ENCODE measurements at places on chromosomes 3 and 15.

- no peak for DNase-seq
These were observed 13.8 kb upstream of the TEX264 start for GRCh38 chr3:51657234-51657633.

DNA sequence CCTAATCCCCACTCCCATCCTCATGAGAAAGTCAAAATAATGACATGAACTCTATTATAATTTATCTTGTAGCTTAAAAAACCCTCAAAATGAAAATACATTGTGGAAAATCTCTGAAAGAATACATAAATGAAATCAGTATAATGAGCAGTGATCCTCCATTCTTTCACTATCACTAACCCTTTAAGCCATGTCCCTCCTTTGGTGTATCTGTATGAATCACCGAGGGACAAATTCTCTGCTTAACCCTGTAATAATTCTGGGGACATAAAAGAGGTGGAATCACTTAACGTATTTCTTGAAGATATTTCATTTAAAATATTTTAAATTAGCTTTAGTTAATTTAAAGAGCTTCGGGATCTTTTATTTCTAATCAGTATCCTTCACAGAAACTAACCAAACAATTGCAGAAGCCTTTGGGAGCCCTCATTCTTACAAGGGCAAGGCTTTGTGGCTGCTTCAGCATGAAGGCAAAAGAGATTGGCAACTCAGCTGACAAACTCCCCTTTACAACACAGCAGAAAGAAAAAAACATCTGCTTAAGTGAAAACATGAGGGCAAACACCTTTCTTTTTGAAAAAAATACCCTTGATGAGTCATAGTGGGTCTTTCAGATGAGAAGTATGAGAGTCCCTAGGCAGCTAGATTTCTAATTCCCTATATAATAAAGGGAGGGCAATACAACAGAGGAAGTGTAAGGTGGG, 44.0 kb upstream of the ALCAM start:
- DNase-seq: no peak

GRCh38 chr15:55816017-55816416, 73.1 kb upstream of the PRTG start:
- DNase-seq: no peak

- DNase-seq: no peak
These were observed 34.9 kb downstream of the AP3S2 start for GRCh38 chr15:89858661-89859458.

- no peak for DNase-seq
These were observed 42.6 kb downstream of the LRRFIP2 start for GRCh38 chr3:37131860-37132144.

DNA sequence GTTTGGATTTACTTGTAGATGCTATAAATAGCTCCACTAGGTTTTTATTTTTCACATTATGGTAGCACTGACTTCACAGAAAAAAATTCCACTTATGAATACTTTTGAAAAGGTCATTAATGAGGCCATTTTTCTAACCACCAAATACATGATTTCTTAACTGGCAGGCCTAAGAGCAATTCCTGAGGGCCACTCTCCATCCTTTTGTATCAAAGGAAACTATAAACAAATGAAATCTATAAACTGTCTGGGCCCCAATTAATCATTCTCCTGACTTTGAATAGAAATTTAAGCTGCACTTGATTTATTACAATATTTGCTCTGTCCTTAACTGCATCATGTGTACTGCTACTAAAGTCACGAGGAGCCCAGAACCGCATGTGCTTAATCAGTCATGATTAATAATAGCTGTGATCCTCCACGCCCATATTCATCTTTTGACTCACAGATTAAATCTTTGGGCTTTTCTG, 25.1 kb upstream of the MTMR10 start:
- DNase-seq: no peak

- DNase-seq: no peak
These were observed 644.7 kb downstream of the OTOL1 start for GRCh38 chr3:162141272-162141791.

- no peak for DNase-seq
These were observed 4.6 kb downstream of the PLSCR2 start for GRCh38 chr3:146464783-146465182.

GRCh38 chr3:66583424-66584040, 82.7 kb upstream of the LRIG1 start:
- DNase-seq: no peak

GRCh38 chr3:25846282-25846681, 56.4 kb downstream of the OXSM start:
- DNase-seq: no peak

- DNase-seq: no peak
These were observed 633.1 kb upstream of the TBL1XR1 start for GRCh38 chr3:177830411-177830849.

GRCh38 chr3:66482018-66482404, 18.8 kb downstream of the LRIG1 start:
- DNase-seq: no peak

GRCh38 chr3:133901083-133901482, 5.4 kb upstream of the RAB6B start:
- no peak for DNase-seq

DNA sequence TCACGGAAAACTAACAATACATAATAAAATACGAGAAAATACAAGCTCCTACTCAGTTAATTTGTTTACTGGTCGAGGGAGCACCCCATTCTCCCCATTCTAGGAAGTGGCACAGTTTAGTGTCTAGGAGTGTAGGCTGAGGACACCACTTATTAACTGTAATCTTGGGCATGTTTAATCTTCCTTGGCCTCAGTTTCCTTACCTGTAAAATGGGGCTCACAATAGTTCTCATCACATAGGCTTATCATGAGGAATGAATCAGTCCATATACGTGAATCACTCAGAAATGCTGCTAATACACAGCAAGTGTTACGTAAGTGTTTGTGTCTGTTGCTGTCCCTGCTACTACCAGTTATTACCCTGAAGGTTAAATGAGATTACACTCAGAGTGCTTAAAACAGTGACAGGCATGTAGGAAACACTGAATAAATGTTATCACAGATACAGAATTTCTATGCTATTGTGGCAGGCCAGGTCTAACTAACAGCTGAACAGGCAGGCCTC, 210.2 kb downstream of the OSBPL10 start:
- DNase-seq: no peak

GRCh38 chr3:186670155-186670554, 4.3 kb downstream of the HRG start:
- DNase-seq: no peak

GRCh38 chr3:133375403-133375745, 24.5 kb upstream of the BFSP2 start:
- no peak for DNase-seq

GRCh38 chr15:74108111-74108510, 22.3 kb upstream of the ISLR2 start:
- no peak for DNase-seq

DNA sequence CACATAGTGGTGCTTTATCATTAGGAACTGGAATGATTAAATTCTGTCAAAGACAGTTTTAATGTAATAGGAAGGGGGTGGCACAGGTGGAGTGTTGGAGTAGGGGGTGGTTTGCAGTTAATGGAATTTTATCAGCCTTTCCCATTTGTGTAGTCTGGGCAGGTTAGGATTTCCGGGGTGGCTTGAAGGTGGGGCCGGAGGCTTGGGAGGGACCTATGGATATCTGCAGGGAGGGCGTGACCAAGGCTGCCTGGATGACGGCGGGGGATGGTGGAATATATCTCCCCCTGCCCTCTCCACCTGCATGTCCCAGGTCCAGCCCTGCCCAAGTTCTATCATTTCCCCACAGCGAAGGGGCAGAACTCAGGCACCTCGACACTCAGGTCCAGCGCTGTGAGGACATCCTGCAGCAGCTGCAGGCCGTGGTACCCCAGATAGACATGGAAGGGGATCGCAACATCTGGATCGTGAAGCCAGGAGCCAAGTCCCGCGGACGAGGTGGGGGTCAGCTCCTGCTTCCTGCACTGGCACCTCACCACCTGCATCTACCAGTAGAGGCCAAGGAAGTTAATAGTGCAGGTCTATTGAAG, 15.5 kb downstream of the TTLL3 start:
- DNase-seq: no peak

GRCh38 chr3:48765376-48765775, 48.4 kb upstream of the IP6K2 start:
- DNase-seq: no peak

DNA sequence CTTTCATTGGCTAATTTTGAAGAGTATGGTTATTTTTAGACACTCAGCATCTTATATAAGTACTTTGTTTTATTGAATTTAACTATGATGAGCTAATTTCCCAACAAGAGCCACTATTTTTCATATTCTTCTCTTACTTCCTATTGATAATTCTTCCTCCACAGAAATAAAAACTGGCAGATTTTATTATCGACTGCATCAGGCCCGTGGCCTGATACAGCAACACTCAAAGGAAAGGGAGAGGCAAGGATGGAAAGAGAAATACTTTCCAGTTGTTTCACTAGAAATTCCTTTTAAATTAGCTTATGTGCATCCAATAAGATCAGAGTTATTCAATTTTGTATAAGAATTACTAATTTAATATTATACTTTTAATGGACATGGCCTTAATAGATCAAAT, 886.3 kb downstream of the ROBO1 start:
- no peak for DNase-seq

DNA sequence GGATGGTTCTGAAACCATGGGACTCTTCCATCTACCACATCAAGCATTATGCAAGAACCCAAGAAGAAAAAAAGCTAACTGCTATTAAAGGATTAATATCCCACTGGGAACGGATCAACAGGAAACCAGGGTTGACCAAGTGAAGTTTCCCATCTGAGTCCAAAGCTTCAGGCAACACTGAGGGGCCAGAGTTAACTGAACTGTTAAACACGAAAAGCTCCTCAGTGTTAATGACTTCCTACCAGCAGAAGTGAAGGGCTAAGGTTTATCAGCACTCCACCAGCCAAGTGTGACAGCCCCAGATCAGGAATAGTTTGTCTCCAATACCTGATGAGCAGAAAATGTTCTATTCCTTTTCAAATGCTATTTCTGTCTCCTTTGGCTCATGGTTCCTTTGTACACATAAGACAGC, 36.7 kb downstream of the PTPN9 start:
- no peak for DNase-seq

- peak; percentile 45 for DNase-seq
These were observed 17.7 kb downstream of the FRMD4B start for GRCh38 chr3:69368129-69368741.

- DNase-seq: no peak
These were observed 197.6 kb upstream of the ZPLD1 start for GRCh38 chr3:102237181-102237580.

GRCh38 chr15:40307421-40308211, at the start of gene PLCB2:
PLCB2 (minus strand) TSS chr15:40307935; CDS start chr15:40307672, 263 bp downstream.
- DNase-seq: peak; percentile 53

- no peak for DNase-seq
These were observed 275.0 kb downstream of the NFKBIZ start for GRCh38 chr3:102124282-102124681.

Measured in central memory CD8-positive, alpha-beta T cell (primary cell).